ENCODE measurements at places on chromosomes 16 and 17.

- DNase-seq = no peak
These were observed 98.7 kb upstream of the SDK2 start for GRCh38 chr17:73742948-73743381.

GRCh38 chr17:82832411-82832810 lies 7.4 kb downstream of the ZNF750 start:
- no peak for DNase-seq

DNA sequence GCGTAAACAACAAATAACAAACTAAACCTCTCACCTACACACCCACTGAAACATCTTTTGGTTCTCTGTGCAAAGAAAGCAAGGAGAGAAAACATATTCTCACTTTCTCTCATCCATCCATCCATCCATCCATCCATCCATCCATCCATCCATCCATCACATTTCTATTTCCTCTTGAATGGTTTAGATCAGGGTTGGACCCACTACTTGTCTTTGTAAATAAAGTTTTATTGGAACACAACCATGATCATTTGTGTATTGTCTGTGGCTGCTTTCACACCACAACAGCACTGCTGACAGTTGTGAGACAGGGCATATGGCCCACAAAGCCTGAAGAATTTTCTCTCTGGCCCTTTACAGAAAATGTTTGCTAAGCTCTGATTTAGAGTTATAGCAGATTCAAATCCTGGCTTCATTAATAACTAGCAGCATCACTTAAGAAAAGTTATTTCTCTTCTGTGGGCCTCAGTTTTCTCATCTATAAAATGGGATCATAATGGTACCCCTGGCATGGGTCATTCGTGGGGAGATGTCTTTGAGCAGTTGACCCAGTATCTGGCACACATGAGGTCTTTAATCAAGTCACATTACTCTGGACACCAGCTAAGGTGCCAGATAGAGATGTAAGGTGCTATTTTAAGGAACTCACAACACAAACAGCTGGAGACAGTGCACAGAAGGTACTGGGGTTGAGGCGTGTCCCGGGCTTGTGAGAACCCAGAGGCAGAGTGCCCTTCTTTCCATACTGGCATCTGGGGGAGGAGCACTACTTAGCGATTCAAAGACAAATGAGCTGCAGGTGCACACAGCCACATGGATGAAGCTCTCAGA lies 146.3 kb downstream of the CMIP start:
- peak; percentile 19 for DNase-seq

DNA sequence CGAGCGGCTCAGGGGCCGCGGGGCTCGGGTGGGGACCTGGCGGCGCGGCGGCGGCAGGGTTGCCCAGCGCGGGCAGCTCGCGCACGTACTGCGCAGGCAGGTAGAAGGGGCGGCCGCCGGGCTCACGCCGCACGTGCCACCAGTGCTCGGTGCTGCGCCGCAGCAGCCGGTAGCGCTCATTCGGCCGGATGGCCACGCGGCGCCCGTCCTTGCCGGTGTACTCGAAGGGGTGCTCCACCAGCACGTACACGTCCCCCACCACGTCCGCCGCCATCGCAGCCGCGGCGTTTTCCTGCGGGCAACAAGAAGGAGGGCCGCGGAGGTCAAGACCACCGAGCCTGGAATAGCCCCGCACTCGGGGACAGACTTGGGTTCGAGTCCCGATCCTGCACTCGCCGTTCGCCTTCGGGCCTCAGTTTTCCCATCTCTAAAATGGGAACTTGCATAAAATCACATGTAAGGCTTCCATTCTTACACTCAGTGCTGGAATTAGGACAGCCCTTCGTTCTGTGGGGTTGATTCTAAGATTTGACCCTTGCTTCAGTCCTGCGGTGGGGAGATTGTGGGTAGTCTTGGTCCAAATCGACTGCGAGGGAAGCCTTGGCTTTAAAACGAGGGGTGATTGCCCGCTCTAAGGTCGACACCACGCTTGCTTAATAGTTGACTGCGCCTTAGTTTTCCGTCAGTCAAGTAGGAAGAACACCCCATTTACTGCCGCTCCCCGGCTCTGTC lies 2.5 kb downstream of the ARHGAP27 start:
- no peak for DNase-seq

DNA sequence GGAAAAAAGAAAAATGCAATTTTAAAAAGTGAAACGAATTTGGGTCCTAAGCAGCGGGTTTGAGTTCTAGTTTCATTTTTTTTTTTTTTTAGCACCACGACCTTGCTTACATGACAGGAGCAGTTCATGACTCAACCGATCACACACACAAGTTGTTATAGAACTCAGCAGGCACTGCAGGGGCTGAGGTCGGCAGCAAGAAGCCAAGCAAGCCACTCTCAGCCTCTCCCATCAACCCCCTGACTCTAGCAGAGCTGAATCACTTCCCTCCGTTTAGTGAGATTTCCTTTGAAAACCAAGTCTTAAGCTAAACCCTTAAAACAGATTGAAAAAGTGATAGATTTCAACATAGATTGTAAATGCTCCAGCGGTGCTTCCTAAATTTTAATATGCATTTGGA lies 520.8 kb downstream of the HAPSTR1 start:
- DNase-seq = no peak

DNA sequence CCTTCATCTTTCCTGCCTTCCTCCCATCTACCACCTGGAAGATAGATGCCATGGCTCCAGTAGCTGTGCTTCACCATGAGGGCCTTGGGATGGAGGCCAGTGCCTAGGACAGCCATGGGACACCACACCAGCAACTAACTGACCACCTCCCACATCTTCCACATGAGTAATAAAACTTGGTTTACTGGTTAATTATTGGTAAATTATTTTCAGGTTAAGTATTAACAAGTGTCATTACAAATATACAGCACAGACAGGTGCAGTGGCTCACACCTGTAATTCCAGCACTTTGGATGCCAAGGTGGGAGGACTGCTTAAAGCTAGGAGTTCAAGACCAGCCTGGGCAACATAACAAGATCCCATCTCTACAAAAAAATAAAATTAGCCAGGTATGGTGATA lies 14.0 kb downstream of the CDIP1 start:
- DNase-seq = no peak

DNA sequence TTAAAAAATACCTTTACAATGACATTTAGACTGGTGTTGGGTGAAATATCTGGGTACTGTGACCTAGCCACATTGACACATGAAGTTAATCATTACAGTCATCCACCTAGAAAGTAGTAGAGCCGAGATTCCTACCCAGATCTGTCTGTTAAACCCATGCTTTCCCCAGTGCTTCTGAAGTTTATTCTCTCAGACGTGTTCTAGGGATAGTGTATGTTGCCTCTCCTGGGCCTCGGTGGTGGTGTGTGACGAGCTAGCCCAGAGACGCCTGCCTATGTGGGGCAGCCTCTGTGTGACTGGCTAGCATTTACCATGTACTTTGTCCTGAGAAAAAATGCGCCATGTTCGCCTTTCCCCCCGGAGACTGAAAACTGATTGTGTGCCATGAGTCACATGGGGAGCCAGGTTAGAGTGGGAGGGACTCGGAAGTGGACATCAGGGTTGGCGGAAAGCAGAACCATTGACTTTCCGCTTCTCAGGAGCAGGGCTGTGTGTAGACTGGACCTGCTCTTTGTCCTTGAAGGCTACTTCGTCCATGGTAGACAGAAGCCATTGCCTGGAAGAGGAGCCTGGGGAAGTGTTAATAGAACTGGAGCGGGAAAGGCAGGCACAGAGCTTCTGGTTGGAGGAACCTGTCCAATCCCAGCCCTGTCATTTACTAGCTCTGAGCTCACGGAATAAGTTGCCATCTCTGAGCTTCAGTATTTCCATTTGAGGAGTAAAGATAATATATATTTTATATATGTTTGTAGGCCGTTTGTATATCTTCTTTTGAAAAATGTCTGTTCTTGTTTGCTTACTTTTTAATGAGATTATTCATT lies 235.5 kb downstream of the SNX29 start:
- no peak for DNase-seq

- no peak for DNase-seq
These were observed 101.0 kb upstream of the CNTNAP4 start for GRCh38 chr16:76176153-76176552.

GRCh38 chr16:71339236-71340171 lies 19.0 kb upstream of the CALB2 start:
- no peak for DNase-seq

DNA sequence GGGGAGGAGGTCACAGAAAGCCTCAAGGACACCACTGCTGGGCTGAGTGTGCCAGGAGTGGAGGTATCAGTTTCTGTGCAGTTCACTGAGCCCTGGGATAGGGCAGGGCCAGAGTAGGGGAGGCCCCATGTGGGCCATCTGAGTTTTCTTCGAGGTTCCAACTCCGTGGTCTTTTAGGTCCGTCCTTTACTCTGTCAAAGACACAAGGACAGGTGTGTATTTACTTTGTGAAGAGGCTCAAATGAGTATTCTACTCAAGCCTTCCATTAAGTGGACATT lies 59.5 kb downstream of the USP22 start:
- no peak for DNase-seq

DNA sequence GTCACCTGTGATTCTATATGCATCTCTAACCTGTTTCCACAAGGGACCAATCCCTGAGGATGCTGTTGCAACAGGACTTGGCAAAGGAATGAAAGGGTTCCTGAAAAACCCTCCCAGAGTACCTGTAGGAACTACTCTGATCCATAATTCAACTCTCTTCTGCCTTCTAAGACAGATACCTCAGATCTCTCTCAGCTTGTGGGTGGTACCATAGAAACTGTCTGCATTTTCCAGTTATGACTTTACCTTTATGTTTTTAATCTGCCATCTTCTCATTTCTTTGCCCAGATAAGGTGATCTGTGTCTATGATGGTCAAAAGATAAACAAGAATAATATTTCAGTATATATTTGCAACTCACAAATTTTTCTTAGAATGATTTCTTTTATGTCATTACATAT lies 65.1 kb downstream of the TMC6 start:
- DNase-seq = no peak

- DNase-seq = no peak
These were observed 27.9 kb upstream of the DBNDD1 start for GRCh38 chr16:90046971-90047713.

GRCh38 chr16:10599626-10600025 lies 19.2 kb upstream of the EMP2 start:
- DNase-seq = no peak
